ENCODE measurements at places on chromosomes 7 and 10.

- no peak for DNase-seq
Observed at GRCh38 chr7:98681511-98681910, 64.4 kb downstream of the NPTX2 start.

DNA sequence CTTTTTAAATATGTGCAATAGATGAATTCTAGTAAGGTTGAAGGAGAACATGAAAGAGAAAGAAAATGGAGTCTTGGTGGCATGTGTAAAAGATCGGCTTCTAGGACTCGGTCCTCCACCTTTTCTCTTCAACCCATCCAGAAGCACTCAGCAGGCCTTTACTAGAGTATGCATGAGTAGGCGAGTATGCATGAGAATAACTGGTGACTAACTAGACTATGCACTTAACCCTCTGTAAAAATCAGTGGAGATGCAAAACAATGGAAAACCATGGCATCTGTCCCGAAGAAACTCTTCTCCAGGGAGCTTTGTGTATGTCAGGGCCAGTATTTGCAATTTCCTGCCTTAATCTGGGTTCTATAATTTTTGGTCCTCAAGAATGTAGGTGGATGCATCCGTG lies 40.0 kb upstream of the GRB10 start:
- no peak for DNase-seq

DNA sequence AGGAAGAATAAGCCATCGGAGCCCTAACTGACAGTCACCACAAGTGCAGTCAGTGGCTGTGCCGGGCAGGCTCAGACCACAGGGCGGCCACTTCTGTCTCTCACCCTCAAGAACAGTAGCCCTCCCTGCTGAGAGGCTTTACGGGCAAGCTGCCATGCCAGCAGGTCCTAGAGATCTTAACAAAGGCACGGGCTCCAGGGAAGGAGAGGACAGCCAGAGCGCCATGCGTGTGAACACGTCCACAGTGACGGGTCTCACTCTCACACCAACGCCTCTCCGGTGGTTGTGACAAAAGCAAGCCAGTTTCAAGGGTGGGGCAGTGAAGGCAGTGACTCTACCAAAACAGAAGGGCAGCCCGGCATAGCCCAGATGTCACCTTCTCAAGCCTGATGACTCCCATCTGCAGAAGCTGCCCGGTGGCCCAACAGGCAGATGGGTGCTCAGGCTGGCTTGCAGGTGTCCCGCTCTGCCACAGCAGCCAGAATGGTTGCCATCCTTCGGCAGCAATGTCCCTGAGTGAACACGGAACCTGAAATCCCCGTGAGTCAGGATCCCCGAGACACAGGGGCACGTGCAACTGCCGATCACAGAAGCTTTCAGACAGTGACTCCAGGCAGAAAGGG lies 102.0 kb downstream of the FAM53B start:
- DNase-seq: no peak

DNA sequence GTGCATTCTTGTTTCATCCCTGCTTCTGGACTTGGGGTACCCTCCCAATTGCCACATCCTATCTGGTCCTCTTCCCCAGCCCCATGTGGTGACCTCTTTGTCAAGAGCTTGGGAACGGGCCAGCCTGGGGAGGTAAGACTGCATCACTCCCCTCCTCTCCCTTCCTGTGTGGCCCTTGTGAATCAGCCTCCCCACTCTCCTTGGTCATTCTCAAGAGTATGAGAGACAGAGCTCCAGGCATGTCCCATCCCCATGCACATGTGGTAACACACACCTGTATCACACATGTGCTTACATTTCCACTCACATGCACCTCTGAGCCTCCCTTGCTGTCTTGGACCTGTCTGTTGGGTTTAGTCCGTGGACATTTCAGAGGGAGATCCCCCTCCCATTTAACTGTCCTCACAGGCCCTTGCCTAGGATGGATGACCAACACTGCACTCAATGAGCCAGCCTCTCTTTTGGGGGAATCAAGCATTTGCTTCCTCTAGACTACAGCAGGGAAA lies 2.6 kb downstream of the MRPL43 start:
- no peak for DNase-seq

DNA sequence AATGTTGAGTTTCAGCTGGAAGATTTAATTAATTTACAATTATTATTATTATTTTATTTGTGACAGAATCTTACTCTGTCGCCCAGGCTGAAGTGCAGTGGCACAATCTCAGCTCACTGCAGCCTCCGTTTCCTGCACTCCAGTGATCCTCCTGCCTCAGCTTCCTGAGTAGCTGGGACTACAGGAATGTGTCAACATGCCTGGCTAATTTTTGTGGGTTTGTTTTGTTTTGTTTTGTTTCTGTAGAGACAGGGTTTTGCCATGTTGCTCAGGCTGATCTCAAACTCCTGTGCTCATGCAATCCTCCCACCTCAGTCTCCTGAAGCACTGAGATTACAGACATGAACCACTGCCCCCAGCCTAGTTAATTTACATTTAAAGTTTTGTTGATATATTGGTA lies 93.8 kb upstream of the MEOX2 start:
- no peak for DNase-seq

DNA sequence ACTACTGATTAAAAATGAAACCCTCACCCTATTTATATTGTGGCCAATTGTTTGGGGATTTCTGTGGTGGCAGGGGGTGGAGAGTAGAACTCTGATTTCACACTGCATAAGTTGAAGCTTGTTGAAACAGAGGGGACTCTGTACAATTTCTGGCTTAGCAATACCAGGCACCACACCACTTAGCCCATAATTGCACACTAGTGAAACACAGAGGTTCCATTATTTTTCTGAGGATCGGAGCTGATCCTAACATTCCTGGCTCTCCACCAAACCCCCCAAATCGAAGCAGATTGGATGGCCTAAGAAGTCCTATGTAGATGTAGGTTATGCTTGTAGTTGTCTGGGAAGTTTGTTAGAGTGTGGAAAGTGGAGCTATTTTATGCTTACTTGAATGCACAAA lies 47.0 kb downstream of the PTN start:
- no peak for DNase-seq

- no peak for DNase-seq
Observed at GRCh38 chr10:69612760-69613159, 17.3 kb upstream of the FAM241B start.

- DNase-seq: no peak
Observed at GRCh38 chr10:80159166-80159873, 26.8 kb downstream of the PLAC9 start.

DNA sequence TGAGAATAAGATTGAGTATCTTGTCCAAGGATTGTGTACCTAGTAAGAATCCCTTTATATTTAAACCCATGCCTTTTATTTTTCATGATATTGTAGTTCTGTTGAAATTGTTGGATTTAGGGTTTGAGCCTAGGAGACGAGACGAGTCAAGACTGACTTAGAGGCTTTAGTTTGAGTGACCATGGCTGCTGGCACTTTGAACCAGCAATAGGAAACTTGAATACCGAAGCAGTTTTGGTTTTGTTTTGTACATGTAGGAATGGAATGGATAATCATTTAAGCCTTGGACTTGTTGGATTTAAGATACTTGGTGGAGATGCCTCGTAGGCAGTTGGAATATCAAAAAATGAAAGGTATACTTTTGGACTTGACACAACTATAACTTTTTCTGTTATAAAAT lies 229.0 kb downstream of the BICC1 start:
- DNase-seq: no peak

GRCh38 chr7:5693529-5693928 lies 87.9 kb downstream of the RNF216 start:
- DNase-seq: no peak

- no peak for DNase-seq
Observed at GRCh38 chr10:124520558-124521428, 59.2 kb downstream of the LHPP start.

DNA sequence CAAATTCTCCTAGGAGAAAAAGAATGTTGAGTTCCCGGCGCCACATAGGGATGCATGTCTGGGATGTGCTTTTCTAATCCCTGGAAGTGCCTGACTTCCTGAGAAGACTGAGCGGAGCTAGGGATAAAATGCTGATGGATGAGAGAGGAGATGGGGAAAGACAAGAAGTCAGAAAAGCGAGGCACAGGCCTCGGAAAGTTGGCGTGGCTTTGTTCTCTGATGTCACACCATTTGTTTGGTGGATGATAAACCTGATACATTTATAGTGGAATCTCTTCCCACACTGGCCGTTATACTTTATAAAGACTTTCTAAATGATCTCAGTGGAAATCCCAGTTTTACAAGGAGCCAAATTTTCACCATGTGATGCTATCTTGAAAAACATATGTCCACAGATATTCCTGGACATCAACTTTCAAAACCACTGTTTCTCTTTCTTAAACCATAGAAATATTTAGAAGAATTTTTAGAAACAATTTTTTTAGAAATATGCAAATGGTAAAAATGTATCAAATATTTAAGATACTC lies 188.8 kb upstream of the SVIL start:
- no peak for DNase-seq

- DNase-seq: no peak
Observed at GRCh38 chr10:131320860-131321604, 9.5 kb upstream of the TCERG1L start.

DNA sequence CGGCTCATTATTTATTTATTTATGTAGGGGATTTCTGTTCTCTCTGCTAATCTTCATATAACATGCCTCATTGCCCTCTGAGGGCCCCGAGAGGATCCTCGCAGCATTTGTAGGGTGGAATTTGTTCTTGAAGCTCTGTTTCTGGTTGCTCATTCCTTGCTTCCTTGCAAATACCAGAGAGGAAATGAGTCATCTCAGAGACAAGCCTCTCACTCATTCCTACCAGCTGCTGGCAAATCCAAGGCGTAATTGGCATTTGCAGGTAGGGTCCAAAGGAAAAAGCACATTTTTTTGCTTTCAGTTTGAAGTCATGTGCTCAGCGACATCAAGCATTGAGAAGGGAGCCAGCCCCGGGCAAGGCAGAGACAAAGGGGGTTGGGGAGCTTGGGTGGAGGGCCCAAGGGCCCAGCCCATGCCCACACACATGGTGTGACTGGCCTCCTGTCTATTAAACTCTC lies 501.6 kb downstream of the GALNT17 start:
- DNase-seq: no peak

- DNase-seq: no peak
Observed at GRCh38 chr10:61189912-61190311, 245.9 kb upstream of the RHOBTB1 start.

- no peak for DNase-seq
Observed at GRCh38 chr7:153454306-153454705, 597.9 kb upstream of the DPP6 start.

DNA sequence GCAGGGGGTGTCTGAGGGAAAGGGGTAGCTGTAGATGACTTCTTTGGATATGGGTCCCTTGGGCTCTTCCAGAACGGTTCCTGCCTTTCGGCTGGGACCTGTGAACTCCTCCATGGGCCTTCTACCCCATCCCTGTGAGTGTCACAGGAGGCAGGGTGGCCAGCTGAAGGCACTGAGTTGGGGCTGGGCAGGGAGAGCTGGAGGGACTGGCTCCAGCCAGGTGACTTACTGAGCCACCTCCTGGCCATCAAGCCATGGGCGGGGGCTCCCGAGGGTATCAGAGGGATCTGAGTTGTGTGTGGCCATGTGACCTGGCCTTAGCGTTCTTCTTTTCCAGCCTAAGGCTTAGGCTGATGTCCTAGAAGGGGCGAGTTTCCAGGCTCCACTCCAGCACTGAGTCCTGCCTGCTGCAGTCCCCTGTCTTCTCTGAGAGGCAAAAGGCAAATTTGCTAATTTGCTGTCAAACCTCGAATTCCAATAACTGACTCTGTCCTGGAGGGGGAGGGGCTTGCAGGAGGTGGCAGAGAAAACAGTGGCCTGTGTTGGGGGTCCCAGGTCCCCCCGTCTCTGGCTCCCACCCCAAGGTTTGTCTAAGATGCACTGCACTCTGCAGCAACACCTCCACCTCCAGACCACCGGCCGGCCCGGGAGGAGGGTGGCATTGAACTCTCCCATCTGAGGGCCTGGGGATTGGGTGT lies 27.2 kb downstream of the ADCYAP1R1 start:
- no peak for DNase-seq

GRCh38 chr10:131422731-131423130 lies 111.2 kb upstream of the TCERG1L start:
- DNase-seq: no peak

DNA sequence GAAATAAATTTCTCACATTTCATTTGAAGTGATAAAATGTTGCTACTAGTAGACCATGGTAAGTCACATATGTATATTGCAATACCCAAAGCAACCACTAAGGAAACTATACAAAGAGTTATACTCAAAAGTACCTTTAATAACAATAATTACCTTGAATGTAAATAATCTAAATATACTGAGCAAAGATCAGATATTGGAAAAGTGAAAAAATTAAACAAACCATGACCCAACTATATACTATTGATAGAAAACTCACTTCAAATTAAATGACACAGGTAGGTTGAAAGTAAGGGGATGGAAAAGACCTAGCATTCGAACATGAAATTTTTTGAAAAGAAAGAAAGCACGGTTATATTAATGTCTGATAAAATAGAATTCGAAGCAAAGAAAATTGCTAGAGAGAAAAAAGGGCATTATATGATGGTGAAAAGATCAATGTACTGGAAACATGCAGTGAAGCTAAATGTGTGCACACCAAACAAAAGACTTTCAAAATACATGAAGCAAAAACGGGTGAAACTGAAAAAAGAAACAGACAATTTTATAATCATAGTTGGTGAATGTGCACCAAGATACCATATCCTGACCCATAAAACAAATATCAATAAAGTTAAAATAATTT lies 29.1 kb downstream of the TFPI2 start:
- DNase-seq: no peak

DNA sequence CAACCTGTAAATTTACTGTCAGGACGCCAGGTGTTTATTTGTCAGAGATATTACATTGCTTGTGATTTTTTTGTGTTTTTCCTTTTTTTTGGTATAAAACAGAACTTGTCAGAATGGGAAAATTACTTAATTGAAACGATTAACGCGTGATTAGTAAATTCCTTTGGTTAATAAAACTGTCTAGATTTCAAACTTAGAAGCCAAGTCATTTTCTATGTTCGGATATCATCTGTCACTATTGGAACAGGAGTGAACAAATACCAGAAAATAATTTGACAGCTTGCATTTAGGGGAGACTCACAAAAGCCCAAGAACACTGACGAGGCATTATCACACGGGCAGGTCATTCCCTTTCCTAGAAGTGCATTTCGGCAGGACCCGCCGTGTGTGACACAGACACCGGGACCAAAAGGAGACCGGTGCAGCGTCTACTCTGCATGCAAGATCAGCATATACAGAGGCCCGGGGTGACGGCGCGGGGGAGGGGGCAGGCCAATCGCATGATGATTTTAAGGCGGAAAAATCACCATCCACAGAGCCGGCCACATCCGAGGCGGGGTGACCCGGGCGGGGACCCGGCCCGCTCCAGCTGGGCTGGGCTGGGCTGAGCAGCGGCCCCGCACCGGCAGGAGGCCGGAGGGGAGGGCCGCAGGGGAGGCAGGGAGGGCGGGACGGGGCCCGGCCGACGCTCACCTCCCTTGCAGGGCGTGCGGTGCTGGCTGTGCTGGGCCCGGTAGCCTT lies 841 bp downstream of the GLUD1 start:
- DNase-seq: peak; percentile 71

- DNase-seq: no peak
Observed at GRCh38 chr7:37719077-37719476, 35.5 kb downstream of the GPR141 start.
